ENCODE measurements at places on chromosomes 16 and 17.

GRCh38 chr16:72129976-72130656 is 36.5 kb downstream of the DHX38 start:
- no peak for DNase-seq

GRCh38 chr17:34114174-34114573 is 140.9 kb upstream of the CCL2 start:
- no peak for DNase-seq

DNA sequence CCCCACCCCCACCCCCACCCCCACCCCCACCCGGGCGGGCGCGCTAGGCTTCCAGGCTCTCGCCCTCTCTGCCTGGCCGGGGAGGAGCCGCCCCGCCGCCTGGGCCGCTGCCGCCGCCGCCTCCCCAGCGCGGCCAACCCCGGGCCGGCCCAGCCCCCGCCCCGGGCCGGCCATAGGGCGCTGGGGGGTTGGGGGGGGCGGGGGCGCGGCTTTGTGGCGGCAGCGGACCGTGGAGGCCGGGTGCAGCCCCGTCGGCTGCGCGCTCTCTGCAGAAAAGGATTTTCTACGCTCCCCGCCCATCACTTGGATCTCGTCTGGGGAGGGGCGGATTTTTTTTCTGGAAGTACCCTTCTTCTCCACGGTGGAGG is 230.9 kb downstream of the MRTFB start:
- no peak for DNase-seq

DNA sequence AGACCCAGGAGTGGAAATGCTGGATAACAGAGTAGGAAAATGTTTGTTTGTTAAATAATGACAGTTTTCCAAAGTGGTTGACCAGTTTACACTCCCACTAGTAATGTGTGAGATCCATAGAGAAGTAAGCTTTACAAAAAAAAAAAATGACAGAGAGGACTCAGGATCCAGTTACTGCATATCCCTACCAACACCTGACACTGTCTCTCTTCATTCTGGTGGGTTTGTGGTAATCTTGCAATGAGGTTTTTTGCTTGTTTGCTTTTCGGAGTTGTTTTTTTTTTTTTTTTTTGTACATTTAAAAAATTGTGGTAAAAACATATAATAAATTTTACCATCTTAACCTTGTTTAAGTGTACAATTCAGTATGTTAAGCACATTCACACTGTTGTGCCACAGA is 23.6 kb upstream of the HOXB9 start:
- DNase-seq: no peak

DNA sequence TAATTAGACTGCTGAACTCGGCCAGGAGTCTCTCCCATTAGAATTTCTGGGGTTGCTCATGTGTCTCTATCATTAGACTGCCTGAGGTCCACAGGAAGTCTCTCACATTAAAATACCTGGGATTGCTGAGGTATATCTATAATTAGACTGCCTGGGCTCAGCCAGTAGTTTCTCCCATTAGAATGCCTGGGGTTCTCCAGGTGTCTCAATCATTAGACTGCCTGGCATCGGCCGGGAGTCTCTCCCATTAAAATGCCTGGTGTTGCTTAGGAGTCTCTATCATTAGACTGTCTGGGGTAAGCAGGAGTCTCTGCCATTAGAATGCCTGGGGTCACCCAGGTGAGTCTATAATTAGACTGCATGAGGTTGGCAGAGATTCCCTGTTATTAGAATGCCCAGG is 2233.4 kb downstream of the TP53TG3F start:
- DNase-seq: no peak

DNA sequence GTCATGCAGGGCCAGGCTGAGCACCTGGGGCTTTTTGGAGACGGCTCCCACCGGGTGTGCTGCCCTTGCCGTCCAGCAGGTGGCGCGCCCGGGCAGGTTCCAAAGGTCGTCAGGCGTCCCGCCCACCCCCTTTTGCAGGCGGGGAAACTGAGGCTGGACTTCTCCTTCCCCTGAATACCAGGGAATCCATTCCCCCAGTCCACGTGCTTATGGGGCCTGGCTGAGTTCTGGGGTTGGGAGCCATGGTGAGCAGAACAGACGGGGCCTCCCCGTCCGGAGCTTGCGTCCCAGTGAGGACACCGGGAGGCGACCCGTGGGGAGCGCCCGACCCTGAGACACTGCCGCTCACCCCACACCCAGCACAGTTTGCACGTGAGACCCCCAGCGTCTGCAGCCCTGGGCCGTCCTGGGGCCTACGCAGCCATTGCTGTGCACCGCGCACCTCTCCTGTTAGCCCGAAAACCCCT is 51.8 kb upstream of the JPH3 start:
- no peak for DNase-seq

DNA sequence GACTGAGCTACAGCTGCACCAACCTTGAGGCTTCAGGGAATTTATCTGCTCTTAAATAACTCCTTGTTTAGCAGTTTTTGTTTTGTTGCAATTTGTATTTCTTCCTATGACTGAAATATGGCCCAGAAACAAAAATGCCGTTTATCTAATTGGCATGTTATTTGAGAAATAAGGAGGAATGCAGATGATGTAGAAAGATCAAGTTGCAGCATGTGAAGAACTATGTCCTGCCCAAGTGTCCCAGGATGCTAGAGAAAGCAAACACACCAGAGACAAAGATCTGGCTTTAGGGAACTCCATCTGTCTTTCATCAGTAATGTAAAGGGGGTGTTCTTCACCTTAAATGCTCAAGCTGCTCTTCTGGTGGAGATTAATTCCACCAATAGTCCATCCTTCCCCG is 29.7 kb downstream of the USP31 start:
- no peak for DNase-seq

GRCh38 chr17:68033636-68034451 is 1.7 kb upstream of the KPNA2 start:
- DNase-seq: no peak

DNA sequence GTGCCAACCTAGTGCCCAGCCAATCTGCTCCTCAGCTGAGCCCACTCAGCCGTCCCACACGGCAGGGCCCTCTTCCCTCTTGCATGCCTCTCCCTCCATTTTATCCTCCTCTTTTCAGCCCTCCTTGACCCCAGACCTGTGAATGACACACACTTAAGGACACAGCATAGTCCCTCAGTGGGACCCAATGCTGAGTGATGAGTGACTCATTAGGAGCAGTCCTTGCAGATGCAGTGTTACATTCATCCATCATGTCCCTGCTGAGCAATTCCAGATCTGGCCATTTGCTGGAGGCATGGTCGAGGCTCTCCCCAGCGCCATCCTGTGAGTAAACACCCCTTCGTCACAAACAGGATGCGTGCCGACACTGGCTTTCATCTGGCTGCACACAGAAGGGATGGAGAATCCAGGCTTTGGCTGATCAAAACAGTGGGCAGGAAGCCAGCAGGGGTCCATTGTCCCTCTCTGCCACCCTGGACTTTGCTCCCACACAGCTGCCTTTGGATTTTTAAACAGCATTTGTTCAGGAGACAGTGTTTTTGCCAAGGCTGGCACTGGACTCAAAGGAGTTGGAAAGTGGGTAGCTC is 122.6 kb downstream of the AXIN2 start:
- DNase-seq: no peak

- DNase-seq: no peak
Observed at GRCh38 chr16:85602402-85603202, 10.5 kb upstream of the GSE1 start.

DNA sequence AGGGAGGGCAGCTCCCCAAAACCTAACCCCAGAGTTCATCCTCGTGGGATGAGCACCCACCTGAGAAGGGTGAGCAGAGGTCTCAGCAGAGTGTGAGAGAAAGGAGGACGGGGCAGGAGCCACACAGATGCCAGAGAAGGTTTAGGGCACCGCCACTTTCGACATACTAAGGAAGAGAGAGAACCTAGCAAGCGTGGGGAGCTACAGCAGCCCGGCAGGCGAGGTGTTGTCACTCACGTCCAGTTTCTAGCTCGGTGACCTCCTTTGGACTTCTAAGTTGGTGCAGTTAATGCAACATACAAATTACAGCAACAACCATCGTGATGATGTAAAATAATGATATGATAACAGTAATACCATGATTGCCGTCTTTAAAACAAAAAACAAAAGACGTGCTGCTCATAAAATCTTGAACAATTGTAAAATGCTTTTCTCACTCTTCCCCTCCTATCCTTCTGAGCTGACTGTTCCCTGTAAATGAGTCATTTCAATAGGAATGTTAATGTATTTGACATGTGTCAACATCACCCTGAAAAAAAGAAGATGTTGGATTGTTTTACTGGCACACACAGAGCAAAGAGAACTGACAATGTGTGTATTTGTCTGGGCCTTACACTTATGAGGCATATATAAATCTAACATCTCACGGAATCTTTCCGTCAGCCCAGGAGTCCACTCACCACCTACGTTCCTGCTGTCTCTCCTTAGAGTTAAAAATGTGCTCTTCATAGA is 158.2 kb upstream of the MAF start:
- no peak for DNase-seq

DNA sequence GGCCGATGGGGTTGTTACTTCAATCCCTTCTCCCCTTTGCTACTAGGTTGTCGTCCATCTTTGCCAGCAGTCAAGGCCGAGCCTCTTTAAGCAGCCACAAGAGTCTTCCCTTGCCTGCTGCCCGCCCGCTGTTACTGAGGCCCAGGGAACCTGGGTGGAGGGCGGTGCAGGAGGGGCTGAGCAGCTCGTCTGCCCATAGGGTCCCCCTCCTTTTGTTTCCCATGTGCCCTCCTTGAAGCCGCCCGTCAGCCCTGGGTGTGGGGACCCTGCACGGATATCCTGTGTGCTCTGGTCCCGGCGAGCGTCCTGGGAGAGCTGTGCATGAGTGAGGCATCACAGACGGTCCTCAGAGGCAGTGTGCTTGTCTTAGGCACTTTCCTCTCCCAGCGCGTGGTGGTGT is 37.9 kb upstream of the CAPN15 start:
- DNase-seq: no peak

- no peak for DNase-seq
Observed at GRCh38 chr17:81414756-81415516, 19.7 kb downstream of the BAHCC1 start.

GRCh38 chr16:59758848-59759247 is 1024.7 kb upstream of the GOT2 start:
- no peak for DNase-seq

DNA sequence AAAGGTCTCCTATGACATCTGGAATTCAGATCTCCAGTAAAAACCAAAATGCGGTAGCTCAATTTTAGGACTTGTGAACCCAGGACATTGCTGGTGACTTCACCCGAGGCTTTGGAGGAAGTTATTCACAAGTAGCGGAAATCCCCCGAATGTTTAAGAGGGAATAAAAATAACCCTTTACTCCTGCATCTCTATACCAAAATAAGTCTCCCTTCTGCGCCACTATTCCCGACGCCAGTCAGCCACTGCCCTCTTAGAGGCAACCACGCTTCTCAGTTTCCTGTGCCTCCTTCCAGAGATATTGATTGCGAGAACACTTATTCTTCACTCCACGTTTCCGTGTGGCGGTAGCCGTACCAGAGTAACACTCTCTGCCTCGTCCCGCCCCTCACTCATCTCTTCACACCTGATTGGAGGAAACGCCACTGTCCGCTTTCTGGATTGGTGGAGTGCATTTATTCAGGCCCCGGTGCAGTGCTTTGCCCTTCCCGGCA is 27.4 kb downstream of the EMP2 start:
- no peak for DNase-seq

DNA sequence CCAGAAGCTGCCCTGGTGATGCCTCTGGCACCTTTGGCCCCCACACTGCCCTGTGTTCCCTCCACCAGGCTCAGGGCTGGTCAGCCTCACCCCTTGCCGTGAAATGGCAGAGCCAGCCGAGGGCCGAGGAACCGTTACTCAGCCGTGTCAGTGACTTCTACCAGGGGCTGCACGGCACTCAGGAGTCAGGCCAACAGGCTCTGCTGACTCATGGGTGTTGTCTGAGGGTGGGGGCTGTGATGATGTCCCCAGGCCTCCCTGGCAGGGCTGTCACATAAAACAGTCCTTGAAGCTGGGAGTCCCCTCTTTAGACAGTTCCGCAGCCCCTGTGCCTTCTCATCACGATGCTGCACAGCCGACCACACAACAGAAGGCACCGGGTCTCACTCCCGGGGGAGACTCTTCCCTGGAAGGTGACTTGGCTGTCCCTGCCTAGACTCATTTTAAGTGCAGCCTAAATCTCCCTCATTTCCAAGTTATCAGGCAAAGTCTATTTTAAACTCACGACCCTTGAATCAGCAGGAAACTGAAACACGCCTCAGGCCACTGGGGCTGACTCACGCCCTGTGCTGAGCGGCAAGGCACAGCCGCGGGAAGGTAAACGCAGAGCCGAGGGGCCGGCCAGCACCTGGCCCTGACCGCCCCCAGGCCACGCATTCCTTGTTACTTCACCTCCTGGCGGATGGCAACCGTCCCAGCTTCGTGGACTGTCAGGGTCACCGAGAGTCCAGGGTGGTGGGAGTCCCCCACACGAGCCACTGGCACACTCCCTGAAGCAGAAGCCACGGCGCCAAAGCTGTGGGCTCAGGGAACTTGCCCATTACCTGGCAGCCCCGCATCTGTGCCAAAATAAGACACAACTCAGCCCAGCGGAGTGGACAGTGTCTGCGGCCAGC is 102.6 kb downstream of the ZNF778 start:
- no peak for DNase-seq

DNA sequence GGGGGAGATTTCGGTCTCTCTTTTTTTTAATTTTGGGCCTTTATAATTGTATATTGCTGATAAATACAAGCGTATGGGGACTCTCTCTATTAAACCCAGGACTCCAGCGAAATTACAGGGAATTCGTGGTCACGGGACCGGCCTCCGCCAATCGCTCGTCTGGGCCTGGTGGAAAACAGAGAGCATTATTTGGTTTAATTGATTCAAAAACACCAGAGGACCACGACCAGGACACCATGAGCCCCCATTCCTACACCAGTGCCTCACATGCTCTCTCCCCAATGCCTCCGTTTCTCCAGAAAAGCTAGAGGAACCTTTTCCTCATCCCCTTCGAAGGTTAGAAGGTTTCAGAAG is at the start of gene HOXB2:
HOXB2 (minus strand) TSS at position 88 of the 354 bp plus-strand sequence. CDS start 198 bp downstream, outside the sequence.
- no peak for DNase-seq

DNA sequence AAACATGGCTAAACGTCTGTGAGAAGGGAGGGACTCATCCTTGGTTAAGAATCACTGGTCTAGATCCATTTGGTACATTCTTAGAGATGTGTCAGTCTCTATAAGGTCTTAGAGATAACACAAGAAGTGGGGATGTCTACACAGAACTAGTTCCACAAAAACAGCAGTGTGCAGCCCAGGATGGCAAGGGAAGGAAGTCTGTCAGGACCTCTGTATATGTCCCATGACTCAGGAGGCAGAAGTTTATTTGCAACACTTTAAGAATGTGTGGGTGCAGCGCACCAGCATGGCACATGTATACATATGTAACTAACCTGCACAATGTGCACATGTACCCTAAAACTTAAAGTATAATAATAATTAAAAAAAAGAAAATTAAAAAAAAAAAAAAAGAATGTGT is 548.5 kb upstream of the SOX9 start:
- no peak for DNase-seq

DNA sequence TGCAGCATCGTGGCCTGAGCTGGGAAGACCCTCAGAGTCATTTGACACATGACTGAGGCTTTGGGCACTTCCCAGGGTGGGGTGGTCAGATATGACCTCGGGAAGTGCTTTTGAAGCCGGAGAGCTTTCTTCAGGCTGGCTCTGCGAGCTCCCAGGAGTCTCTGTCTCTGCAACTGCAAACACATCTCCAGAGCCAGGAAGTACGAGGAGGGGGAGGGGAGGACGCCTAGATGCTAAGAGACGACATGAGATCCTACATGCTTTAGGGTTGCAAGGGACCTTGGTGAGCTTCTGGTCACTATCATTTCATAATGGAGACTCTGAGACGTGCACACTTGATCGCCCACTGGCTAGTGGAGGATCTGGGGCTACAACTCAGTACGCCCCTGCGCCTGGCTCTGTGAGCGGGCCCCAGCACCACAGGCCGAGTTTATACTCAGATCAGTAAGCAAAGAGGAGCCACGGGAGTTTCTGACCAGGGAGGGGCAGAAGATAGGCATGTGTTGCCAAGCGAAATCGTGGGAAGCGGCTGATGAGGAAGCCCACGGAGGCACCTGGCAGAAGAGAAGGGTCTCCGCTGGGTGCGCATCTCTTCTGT is 527 bp upstream of the MGAT5B start:
- DNase-seq: no peak
